ENCODE measurements at places on chromosomes 13 and 19.

DNA sequence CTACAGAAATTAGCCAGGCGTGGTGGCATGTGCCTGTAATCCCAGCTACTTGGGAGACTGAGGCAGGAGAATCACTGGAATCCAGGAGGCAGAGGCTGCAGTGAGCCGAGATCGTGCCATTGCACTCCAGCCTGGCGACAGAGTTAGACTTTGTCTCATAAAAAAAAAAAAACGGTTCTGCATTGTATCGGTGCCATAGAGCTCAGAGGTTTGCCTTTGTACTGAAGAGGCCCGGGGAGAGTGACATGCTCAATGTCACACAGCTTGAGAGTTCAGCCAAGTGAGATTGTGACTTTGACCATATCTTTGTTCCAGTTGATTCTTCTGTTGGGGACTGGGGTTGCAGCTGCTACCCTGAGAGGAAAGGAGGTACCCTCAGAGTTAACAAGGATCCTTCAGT lies 4.3 kb downstream of the HAUS8 start:
- no peak for DNase-seq

GRCh38 chr13:50282016-50282415 lies 266.8 kb downstream of the KCNRG start:
- DNase-seq = no peak

DNA sequence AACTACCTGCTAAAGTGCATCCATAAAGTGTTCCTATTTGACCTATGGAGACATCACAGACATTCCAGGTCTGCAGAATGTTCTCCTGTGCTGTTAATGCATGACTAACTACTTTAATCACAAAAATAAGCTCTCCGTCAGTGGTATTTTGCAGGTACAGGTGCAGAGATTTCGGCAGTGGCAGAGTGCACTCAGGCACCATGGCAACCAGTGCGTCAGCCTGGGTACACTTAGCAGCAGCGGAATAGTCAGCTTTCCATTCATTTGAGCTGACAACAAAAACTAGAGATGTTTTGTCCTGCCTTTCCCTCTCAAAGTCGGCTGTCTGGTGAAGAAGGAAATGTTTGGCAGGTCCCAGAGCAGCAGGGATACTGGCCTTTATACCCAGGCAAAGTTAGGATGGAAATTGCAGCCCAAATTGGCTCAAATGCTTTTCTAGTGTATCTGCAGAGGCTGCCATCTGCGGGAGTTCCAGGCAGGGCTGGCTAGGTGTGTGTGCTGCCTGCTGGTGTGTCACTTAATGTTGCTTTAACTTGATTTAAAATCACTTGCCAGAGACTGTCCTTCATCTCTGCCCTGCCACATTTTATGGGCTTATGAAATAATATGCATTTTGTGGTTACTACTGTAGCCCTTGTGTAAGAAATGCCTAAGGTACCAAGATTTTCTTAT lies 195.8 kb downstream of the RAP2A start:
- DNase-seq = no peak

GRCh38 chr19:38527466-38528136 lies 90.2 kb downstream of the MAP4K1 start:
- DNase-seq = no peak

- no peak for DNase-seq
Measured at GRCh38 chr13:47454986-47455385, 546.1 kb downstream of the SUCLA2 start.

GRCh38 chr13:75946536-75947284 lies 310.6 kb downstream of the LMO7 start:
- no peak for DNase-seq

GRCh38 chr19:18895824-18896341 lies at the start of gene CERS1:
TSS of gene CERS1 (minus strand) at chr19:18896158. CDS start at chr19:18896072, 86 bp downstream.
- DNase-seq = no peak

GRCh38 chr19:48393559-48394330 lies at the start of gene GRIN2D:
TSS of gene GRIN2D (plus strand) at chr19:48393668. CDS start at chr19:48398393, 4,725 bp downstream.
- no peak for DNase-seq

GRCh38 chr19:16429066-16429758 lies 42.6 kb downstream of the EPS15L1 start:
- no peak for DNase-seq

DNA sequence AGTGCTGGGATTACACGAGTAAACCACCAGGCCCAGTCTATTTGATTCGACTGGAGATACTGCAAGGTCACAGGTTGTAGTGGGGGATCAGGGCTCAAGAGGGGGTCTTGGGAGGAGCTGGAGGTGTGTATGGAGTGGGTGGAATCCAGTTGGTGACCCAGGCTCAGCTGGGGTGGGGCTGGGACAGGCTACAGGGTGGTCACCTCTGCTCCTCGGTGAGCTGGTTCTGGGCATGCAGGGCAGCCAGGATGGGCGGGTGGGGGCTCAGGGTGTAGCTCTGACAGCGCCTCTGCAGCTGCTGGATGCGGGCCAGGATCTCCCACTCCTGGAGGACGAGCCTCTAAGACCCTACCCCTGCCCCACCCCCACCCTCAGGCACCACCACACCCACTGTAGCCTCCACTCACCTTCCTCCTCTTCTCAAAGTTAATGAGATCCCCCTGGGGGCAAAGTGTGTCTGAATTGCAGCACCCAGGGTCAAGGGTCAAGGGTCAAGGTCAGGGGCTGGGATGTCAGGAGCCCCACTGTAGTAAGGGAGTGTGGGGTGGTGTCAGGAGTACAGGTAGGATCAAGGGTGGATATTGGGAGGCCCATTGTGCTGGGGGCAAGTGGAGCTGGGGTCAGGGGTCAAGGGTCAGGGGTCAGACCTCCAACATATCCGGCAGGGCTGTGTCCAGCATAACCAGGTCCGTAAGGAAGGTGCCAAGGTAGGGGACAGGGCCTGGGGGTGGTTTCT lies 17.1 kb downstream of the RGL3 start:
- DNase-seq = no peak

GRCh38 chr19:18108897-18109296 lies 11.3 kb downstream of the MAST3 start:
- DNase-seq = no peak

DNA sequence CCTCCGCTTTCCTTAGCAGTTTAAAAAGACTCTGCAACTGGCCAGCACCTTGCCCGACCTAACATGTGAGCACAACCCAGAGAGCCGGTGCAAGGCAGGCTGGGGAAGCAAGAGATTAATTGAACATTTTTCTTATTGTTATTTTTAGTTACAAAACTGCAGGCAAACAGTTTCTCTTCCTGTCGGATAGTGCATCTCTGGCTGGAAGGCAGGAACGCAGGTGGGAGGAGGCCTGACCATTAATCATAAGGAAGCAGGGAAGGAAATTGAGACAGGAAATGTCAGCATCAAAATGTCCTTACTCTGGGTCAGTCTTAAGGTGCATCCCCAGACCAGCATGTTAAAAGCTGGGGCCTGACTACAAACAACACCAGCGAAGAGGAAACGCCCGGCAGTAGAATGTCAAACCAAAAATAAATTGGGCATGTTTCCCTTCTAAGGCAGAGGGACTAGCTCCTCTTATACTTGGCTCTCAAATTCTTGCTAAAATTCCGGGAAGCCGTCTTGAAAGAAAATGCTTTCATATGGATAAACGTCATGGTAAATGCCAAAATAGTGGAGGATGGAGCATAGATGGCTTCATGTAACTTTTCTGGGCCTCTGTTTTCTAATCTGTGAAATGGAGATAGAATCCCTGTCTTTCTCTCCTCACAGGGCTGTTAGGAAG lies 226.8 kb downstream of the RAP2A start:
- no peak for DNase-seq

DNA sequence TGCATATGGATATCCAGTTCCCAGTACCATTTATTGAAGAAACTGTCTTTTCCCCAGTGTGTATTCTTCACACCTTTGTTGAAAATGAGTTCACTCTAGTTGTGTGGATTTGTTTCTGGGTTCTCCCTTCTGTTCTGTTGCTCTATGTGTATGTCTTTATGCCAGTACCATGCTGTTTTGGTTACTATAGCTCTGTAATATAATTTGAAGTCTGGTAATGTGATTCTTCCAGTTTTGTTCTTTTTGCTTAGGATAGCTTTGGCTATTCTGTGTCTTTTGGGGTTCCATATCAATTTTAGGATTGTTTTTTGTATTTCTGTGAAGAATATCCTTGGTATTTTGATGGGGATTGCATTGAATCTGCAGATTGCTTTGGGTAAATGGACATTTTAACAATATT lies 35.2 kb downstream of the ZNF136 start:
- no peak for DNase-seq

GRCh38 chr19:28137772-28138171 lies 1075.2 kb downstream of the UQCRFS1 start:
- no peak for DNase-seq

DNA sequence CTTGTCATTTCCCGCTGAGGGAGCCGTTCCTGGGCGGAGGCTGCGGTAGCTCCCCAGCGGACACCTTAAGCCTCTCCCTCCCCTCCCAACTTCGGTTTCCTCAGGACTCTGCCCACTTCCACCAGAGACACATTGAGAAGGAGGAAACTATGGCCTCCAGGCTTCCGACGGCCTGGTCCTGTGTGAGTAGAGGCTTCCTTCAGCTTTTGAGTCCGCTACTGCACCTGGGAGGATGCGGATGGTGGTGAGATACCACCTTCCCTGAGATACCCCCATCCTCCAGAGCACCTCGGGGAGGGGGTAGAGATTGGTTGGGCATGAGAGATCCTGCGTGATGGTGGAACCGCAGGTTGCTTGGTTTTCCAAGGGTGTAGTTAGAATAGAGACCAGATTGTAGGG lies 955 bp downstream of the ZNF274 start:
- DNase-seq = peak; percentile 14

DNA sequence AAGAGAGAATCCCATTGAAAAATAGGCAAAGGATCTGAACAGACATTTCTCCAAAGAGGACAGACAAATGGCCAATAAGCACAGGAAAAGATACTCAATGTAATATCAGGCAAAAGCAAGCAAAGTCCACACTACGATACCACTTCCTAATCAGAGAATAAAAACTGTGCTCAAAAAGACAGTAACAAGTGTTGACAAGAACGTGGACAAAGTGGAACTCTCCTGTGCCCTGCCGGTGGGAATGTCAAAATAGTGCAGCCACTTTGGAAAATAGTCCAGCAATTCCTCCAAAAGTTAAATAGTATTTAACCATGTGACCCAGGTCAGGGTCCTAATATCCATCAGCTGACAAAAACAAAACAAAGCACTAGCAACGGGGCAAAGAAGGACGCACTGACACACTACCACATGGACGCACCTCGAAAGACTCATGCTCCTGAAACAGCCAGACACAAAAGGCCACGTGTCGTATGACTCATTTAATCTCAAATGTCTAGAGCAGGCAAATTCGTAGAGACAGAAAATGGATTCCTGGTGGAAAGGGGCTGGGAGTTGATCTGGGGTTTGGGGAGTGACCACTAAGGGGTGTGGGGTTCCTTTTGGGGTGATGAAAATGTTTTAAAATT lies 5.2 kb downstream of the MIER2 start:
- DNase-seq = no peak

- no peak for DNase-seq
Measured at GRCh38 chr13:41295973-41296372, 15.1 kb upstream of the NAA16 start.

- no peak for DNase-seq
Measured at GRCh38 chr19:45664575-45664974, 3.4 kb upstream of the GIPR start.

GRCh38 chr13:64680739-64681138 lies 2549.4 kb downstream of the PCDH9 start:
- no peak for DNase-seq

- DNase-seq = no peak
Measured at GRCh38 chr19:5166262-5166661, 174.3 kb downstream of the PTPRS start.

DNA sequence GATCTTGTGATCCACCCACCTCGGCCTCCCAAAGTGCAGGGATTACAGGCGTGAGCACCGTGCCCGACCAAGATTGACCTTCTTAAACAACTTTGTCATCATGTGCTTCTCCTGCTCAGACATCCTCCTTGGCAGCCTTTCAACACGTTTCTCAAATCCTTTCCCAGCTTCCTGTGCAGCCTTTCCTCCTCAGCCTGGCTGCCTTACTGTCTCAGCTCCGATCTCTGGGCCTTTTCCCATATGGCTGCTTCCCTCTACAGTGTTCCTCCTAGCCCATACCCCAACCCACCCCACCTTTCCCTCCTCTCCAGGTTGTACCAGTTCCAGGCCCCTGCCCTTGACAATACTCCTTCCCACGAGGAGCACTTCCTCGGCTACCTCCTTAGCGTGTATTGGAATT lies 7.2 kb downstream of the PHF11 start:
- DNase-seq = no peak

DNA sequence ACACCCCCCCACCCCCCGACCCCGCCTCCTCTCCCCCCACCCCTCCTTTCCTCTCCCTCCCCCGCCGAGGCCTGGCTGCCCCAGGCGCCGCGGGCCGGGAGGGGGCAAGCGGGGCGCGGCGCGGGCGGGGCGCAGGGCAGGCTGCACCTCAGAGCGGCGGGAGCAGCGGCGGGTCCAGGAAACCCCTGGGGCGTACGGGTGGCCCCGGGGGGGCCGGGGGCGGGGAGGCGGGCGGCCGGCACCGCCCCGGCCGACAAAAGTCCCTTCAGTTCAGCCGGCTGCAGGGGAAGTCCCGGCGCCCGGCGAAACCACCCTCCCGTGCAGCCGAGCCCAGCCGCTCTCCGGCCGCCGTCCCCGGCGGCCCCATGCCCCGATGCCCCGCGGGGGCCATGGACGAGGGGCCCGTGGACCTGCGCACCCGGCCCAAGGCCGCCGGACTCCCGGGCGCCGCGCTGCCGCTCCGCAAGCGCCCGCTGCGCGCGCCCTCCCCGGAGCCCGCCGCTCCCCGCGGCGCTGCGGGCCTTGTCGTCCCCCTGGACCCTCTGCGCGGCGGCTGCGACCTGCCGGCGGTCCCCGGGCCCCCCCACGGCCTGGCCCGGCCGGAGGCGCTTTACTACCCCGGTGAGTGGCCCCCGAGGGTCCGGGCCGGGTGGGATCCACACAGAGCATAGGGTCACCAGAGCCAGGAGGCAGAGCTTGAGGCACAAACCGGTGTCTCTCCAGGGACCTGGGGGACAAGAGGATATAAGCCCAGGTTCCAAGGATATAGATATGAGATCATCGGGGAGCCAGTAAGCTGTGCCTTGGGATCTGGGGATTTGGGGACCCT lies at the start of gene BCL3:
Gene BCL3 (plus strand): TSS at position 283 of the 829 bp plus-strand sequence. CDS start 83 bp downstream, at position 366.
- peak; percentile 52 for DNase-seq

DNA sequence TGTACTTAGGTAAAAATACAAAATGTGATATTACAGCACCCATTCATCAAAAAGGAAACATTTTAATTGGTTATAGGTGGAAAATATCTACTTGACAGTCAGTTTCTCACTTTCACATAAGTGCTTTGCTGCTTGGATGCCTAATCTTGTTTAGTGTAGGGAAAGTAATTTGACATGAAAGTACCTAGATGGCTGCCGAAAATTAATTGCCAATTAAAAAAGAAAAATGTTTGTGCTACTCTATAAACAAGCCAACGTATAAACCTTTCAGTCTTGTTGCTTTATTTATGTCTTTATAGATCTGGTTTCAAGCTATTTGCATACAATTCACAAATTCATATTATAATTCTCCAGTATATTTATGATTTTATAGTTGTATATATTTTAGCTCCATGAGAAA lies 729.9 kb downstream of the DACH1 start:
- DNase-seq = no peak

- peak; percentile 79 for DNase-seq
Measured at GRCh38 chr19:7652061-7652641, 15.2 kb downstream of the STXBP2 start.

GRCh38 chr19:58305932-58306323 lies 751 bp downstream of the ERVK3-1 start:
- DNase-seq = no peak
